ENCODE measurements at places on chromosomes 7 and 10. TPM values are rescaled to one million over a fixed set of nuclear protein-coding genes. Genes with fewer than 3 reads are reported as not detected.

Gene LUC7L2
- total RNA-seq = 101 TPM

Gene OPN1SW
- total RNA-seq = not detected

Gene MYL10
- not detected for total RNA-seq

GRCh38 chr7:101232141-101232850, 5.3 kb downstream of the CLDN15 start:
- DNase-seq = peak; percentile 64

GRCh38 chr10:113073549-113074189, 123.6 kb downstream of the TCF7L2 start:
- peak; percentile 80 for DNase-seq

GRCh38 chr10:123994417-123995081, 98.8 kb downstream of the CHST15 start:
- peak; percentile 86 for DNase-seq

DNA sequence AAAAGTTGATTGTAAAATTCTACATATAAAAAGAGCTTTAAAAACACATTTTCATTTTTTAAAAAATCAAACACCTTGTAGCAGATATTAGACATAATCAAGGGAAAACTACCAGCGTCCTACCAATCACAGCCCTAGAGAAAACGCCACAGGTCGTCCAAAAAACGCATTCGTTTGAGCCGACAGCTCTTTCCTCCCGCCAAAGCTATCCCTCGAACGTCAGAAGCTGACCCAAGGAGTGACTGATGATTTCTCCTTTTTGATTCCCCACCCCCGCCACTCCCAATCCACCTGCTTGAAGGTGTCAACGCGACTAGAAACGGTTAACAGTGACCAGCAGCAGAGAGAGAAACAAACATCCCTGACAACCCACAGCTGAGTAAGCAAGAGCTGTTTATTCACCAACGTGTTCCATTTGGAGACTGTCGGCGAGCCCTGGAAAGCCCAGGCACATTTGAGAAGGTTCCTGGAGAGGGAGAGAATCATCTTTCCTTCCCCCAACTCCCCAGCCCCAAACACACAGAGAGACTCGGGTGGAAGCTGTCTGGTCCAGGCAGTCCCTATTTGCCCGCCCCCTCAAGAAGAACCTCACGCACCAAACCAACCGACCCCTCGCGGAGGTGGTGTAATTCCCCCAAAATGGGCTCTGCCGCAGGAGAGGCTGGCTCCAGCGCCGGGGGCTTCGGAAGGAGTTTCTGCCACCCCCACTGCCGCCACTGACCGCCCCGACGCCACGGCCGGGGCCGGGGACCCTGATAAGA, 622 bp downstream of the CPEB3 start:
- peak; percentile 37 for DNase-seq

DNA sequence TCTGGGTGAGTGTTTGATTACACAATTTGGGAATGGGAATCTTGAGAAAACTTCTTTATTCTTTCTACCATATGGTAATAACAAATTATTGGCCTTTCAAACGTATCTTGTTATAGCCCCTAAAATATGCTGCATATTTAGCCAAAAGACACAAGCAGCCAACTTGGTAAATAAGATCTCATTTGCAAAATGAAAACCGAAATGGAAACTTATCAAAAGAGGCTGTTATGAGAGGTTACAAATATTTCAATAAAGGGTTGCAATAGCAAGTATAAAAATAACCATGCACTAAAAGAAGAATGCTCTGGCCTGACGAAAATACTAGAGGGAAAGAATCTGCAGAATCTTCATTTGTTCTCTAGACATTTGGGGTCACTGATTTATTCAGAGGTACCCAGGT, 259.5 kb upstream of the LRRN3 start:
- DNase-seq = no peak

GRCh38 chr10:88934900-88935672, 17.5 kb downstream of the ACTA2 start:
- peak; percentile 86 for DNase-seq

- DNase-seq = no peak
Observed at GRCh38 chr7:38844952-38845563, 63.9 kb downstream of the VPS41 start.

DNA sequence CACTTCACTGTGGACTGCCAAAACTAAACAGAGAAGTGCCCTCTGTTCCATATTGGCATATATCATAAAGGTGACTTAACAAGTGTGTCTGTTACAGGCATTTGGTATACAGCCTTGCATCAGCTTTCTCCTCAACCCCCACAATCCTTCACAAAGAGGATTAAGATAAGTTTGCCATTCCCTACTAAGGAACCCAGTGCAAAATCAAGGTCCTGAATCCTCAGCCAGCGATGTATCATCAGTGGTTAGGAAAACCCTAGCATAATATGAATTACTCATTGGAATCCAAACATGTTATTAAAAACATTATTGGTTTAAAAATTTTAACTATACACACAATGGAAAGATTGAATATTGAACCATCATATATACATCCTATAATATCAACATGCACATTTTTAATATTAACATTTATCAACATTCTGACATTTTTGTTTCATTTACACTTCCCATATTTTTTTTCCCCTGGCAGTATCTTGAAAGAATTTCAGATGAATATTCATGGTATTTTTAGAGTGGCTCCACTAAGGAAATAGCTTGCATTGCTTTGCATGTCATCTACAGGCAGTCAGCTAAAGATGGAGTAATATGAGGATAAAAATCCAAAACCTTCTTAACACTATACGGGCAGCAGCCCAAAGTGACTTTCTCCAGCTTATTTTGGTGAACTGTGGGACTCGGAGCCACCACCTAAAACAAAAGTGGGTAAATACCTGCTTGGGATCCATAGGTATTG, 215.6 kb upstream of the CHRM2 start:
- DNase-seq = no peak

DNA sequence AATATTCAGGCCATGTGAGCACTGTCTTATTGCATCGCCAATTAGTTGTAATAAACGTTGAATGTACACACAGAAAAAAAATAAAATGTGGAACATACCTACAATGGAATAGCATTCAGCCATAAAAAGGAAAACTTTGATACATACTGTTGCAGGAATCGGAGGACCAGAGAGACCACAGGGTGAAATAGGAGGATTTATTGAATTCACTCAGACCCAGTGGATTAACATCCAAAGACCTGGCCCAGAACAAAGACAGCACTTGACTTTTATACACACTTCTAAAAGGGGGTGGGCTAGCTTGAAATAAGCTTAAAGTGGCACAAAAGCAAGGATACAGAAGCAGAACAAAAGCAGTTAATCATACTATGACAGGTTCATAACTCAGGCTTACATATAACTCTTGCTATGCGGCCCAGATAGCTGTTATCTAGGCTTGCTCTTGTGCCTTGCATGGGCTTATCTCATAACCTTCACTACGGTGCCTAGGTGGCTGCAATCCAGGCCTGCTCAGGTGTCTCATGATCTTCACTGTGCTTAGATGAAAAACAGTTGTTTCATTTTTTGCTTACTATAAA, 292.2 kb upstream of the TAC1 start:
- DNase-seq = no peak

DNA sequence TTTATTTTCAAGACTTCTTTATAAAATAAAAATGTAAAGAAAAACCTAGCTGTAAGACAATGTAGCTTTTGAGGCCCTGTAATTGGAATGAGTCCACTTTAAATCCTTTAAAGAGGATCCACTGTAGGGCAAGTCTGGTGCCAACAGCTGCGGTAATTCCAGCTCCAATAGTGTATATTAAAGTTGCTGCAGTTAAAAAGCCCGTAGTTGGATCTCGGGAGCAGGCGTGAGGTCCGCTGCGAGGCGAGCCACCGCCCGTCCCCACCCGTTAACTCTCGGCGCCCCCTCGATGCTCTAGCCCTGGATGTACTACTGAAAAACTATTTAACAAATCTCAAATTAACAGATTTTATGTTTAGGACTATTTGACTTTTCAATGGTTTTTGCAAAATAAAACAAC, 414.7 kb upstream of the SEMA3C start:
- DNase-seq = no peak

- DNase-seq = no peak
Observed at GRCh38 chr10:67017218-67017617, 91.4 kb downstream of the LRRTM3 start.

DNA sequence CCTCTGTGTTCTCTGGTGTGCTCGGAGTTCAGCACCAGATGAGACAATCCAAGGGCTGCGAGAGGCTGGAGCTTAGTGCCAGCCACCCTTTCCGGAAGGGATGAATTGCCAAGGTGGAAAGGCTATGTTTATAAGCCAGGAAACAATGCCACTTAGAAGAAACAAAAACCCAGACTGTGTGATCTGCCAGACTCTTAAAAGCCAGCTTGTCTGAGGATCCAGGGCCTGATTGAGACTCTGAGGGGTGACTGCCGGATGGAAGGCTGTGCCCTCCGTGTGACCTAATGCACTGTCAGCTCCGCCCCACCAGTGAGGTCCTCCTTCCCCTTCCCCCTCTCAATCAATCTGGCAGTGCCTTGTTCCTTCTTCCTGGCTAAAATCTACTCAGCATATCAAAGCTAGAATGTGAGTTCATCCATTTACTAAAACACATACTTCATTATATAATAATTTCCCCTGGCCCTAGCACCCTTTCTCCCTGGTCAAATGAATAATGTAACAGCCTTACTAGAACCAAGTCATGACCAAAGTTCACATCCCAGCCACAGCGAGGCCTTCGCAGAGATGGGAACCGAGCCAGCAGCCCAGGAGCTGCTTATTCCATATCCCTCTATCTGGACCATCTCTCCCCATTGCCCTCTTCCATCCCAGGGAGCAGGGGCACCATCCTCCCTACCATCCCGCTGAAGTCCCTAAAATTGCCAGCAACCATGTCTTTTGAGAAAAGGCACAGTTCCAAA, 25.5 kb downstream of the FAM107B start:
- DNase-seq = peak; percentile 53

DNA sequence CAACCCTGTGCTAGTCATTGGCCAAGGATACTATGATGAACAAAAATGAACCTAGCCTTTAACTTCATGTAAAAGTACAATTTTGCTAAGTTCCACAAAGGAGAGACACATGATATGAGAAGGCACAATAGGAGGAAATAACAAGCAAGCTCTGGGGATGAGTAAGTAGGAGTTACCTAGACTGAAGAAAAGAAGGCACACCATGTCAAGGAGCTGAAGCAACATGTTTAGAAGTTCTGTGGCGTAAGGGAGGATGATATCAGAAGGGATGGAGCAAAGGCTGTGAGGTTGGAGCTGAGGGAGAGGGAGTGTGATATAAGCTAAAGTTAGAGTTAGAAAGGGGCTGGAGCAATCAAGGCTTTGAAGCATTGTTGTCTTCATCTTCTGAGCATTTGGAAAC, 25.6 kb downstream of the KIFBP start:
- DNase-seq = no peak

- no peak for DNase-seq
Observed at GRCh38 chr7:95925236-95925635, 152.9 kb downstream of the DYNC1I1 start.

DNA sequence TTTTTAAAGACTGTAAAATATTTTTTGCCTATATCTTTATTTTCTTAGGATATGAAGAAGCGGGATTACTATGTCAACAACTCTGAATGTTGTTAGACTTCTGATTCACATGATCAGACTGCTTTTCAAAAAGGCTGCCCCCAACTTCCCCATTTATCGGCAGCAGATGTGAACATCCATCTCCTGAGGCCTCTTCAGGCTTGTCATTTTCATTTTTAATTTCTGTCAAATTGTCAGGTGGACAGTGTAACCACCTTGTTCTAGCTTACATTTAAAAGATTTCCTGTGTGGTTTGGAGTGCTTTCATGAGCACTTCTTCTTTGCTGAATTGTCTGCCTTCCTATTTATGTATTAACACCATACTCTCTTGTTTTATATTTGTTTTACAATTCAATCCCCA, 78.8 kb upstream of the GSDME start:
- no peak for DNase-seq

GRCh38 chr10:13425397-13425796, 77.3 kb upstream of the SEPHS1 start:
- no peak for DNase-seq

DNA sequence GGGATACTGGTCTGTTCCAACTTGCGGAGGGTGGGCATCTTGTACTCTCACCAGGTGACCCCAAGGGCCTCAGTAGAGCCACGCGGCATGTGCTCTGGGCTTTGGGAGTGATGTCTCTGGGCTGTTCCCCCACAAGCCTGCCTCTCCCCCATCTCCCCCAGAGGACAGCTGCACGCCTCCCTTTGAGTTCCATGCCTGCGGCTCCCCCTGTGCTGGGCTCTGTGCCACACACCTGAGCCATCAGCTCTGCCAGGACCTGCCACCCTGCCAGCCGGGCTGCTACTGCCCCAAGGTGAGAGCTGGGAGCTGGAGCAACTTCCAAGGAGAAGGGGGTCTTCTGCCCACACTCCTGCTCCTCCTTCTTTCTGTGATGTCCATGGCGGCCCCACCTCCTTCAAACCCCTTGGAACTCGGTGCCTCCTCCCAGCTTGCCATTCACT, 15.0 kb upstream of the ZNF862 start:
- DNase-seq = no peak

GRCh38 chr7:76330261-76330660, 27.8 kb downstream of the HSPB1 start:
- DNase-seq = no peak

DNA sequence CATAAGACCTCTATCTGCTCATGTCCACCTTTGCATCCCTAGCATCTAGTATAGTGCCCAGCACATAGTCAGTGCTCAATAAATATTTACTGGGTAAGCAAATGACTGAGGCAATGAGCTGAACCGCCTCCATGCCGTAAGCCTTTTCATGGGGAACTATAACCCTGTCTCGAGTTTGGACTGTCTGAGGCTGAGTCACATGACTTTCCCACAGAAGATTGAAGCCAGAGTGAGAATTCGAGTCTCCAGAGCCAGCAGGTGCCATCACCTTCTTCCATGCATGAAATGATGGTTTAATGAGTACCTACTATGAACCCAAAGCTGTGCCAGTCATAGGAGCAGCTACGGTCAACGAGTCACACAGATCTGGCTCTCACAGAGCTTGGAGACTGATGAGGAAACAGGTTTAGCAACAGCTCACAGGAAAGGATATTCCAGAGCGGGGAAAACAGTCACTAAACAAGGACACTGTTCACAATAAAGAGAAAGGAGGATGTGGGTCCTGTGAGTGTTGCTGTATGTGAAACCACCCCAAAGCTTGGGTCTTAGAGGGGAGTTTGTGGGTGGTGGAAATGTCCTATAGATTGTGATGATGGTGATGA, 75.2 kb downstream of the TEX36 start:
- no peak for DNase-seq

- no peak for DNase-seq
Observed at GRCh38 chr7:92330835-92331438, 85.2 kb downstream of the ANKIB1 start.

DNA sequence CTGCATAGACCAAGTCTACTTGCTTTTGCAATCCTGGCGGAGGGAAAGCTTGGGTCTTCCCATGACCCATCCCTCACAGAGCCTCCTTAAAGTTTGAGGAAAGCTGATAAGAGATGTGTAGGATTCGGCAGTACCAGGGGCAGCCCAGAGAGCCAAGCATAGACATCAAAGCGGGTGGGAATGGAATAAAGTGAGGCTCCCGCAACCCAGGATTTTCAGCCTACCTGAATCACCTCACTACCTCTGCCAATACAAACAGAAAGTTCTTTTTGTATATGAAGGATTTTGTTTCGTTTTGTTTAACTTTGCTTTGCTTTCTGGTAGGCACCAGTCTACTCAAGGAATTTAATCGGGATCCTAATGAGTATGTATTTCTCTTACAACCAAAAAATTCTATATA, 451.7 kb downstream of the PLXNA4 start:
- no peak for DNase-seq

- DNase-seq = no peak
Observed at GRCh38 chr7:101111261-101111660, 15.6 kb upstream of the SERPINE1 start.
